RPMI7951 (cell line): ENCODE measurements at places on chromosomes 6 and 20. TPM values are rescaled to one million over a fixed set of nuclear protein-coding genes. Genes with fewer than 3 reads are reported as not detected.

PACRG gene
- total RNA-seq = not detected in 2 replicates

PI3 gene
- total RNA-seq = not detected in 2 replicates

LGSN gene
- not detected in 2 replicates for total RNA-seq

MYO6 gene
- 5.0 and 6.0 TPM in 2 replicates for total RNA-seq

BCKDHB gene
- 20.5 and 23.2 TPM in 2 replicates for total RNA-seq

TRERF1 gene
- 4.0 and 5.2 TPM in 2 replicates for total RNA-seq

IL20RA gene
- not detected in 2 replicates for total RNA-seq

KHDRBS2 gene
- total RNA-seq = not detected in 2 replicates

EPPIN gene
- total RNA-seq = not detected in 2 replicates

RHAG gene
- total RNA-seq = not detected in 2 replicates

CD40 gene
- total RNA-seq = 0.72 and 1.7 TPM in 2 replicates

PSORS1C2 gene
- total RNA-seq = not detected in 2 replicates

LY6G6D gene
- total RNA-seq = not detected in 2 replicates

COL11A2 gene
- total RNA-seq = 0.12 TPM in 1 of 2 replicates, not detected in the other

DAAM2 gene
- 4.0 and 5.4 TPM in 2 replicates for total RNA-seq

BACH2 gene
- 1.4 and 2.0 TPM in 2 replicates for total RNA-seq

C6orf15 gene
- not detected in 2 replicates for total RNA-seq

SLC32A1 gene
- total RNA-seq = not detected in 2 replicates

XPO5 gene
- 40.2 and 48.1 TPM in 2 replicates for total RNA-seq

PAK5 gene
- total RNA-seq = not detected in 2 replicates

SRMS gene
- total RNA-seq = not detected in 2 replicates

PPP1R3D gene
- 6.4 and 7.1 TPM in 2 replicates for total RNA-seq

BHLHE23 gene
- total RNA-seq = not detected in 2 replicates

CALHM5 gene
- total RNA-seq = 4.1 and 4.7 TPM in 2 replicates

IMPG1 gene
- not detected in 2 replicates for total RNA-seq

SNAI1 gene
- 1.4 and 1.7 TPM in 2 replicates for total RNA-seq

RALGAPB gene
- total RNA-seq = 30.3 and 33.8 TPM in 2 replicates

SNAP25 gene
- total RNA-seq = 31.3 and 42.7 TPM in 2 replicates
